ENCODE measurements at places on chromosomes 11 and 22. TPM values are rescaled to one million over a fixed set of nuclear protein-coding genes. Genes with fewer than 3 reads are reported as not detected.

DNA sequence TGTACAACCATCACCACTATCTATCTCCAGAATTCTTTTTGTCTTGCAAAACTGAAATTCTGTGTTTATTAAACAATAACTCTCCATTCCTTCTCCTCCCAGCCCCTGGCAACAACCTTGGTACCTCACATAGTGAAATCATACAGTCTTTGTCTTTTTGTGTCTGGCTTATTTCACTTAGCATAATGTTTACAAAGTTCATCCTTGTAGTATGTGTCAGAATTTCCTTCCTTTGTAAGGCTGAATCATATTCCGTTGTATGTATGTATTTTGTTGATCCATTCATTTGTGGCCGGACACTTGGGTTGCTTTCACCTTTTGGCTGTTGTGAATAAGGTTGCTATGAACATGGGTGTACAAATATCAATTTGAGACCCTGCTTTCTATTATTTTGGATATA is 243.7 kb upstream of the TBCEL start:
- H3K4me1 ChIP-seq = peaks cover 20% of the 10 kb centered on the region
- H3K27me3 ChIP-seq = no peaks in the 10 kb centered on the region
- H3K36me3 ChIP-seq = no peaks in the 10 kb centered on the region
- H3K4me3 ChIP-seq = no peak overlapping the region
- H3K27ac ChIP-seq = no peak overlapping the region

The CREB3L1 gene
- 13.7 TPM for total RNA-seq

- H3K27ac ChIP-seq = no peak overlapping the region
- no peak for DNase-seq
- no peak overlapping the region for H3K4me3 ChIP-seq
- H3K36me3 ChIP-seq = no peaks in the 10 kb centered on the region
- H3K27me3 ChIP-seq = peaks cover 36% of the 10 kb centered on the region
Observed at GRCh38 chr22:20014526-20015186, 2.0 kb downstream of the ARVCF start.

GRCh38 chr11:92251980-92252379 is 27.4 kb downstream of the FAT3 start:
- H3K4me3 ChIP-seq = no peak overlapping the region
- H3K4me1 ChIP-seq = peaks cover 4% of the 10 kb centered on the region
- no peaks in the 10 kb centered on the region for H3K36me3 ChIP-seq
- no peaks in the 10 kb centered on the region for H3K27me3 ChIP-seq

DNA sequence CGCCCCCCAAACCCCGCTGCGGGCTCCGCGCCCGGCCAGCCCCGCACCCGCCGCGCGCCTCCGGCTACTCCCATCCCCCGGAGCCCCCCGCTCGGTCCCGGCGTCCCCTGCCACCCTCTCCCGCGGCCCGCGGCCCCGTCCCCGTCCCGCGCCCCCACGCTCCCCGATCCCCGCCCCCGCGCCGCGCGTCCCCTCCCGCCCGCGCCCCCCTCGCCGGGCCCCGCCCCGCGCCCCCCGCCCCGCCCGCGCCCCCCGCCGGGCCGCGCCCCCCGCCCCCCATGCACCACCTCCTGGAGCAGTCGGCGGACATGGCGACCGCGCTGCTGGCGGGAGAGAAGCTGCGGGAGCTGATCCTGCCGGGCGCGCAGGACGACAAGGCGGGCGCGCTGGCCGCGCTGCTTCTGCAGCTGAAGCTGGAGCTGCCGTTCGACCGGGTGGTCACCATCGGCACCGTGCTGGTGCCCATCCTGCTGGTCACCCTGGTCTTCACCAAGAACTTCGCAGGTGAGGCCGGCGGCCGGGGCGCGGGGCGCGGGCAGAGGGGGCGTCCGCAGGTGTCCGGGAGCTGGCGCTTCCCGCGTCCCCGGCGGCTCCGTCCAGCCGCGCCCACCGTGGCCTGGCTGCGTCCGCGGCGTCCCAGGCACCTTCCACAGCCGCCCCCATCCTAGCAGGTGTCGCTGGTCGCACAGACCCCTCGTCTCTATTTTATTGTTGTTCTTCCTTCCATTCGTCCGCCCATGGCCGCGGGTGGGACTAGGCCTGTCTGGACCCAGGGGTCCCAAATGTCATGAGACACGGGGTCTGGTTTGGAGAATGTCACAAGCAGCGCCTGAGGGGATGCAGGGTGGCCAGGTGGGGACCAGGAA is at the start of gene PANX2:
PANX2 (plus strand) TSS at position 279 of the 866 bp plus-strand sequence; CDS start at position 279, 0 bp downstream.
- no peaks in the 10 kb centered on the region for H3K36me3 ChIP-seq
- H3K4me3 ChIP-seq = peak within 1 kb of the TSS; percentile 49
- H3K27me3 ChIP-seq = peaks cover 25% of the 10 kb centered on the region
- H3K27ac ChIP-seq = no peak within 1 kb of the TSS
- DNase-seq = no peak
- H3K4me1 ChIP-seq = no peaks in the 10 kb centered on the region

DNA sequence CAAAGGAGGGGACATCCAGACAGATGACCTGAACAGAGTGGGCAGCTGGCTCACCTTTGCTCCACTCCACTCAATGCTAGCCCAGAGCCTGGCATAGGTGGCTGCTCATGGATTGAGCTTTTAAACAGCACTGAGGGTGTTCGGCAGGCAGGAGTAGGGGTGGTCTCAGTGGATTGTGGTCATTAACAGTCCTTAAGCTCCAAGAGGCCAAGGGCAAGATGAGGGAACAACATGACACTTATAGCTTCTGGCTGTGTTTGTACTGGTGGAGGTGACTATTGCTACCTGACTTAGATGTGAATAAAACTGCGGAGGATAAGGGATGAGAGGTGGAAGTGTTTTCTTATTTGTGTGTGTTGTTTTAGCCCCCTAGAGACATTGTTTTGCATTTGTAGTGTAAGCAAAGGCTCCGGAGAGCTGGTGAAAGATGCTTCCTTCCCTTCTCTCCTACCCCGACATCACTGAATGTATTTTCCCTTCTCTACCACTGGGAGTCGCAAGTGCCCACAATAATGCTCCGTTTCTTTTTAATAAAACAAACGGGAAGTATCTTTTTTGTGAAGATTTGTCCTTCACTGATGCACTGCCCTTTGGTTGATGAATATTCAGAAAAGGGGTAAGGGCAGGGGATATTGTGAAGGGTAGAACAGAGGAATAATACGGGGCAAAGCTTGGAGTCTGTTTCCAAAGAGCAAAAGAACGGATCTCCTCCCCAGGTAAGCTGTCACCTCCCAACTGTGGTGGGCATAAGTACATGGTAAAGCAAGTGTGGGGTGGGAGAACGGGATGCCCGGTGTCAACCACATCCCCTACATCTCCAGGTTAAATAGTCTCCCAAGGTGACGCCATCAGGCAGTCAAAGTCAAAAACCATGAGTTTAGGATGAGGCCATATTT is 27.5 kb upstream of the MTNR1B start:
- no peaks in the 10 kb centered on the region for H3K36me3 ChIP-seq
- no peaks in the 10 kb centered on the region for H3K4me1 ChIP-seq
- no peaks in the 10 kb centered on the region for H3K27me3 ChIP-seq
- no peak for DNase-seq

The CAVIN3 gene
- 17.7 TPM for total RNA-seq

The SPON1 gene
- total RNA-seq = 4.3 TPM

The P2RX3 gene
- 0.29 TPM for total RNA-seq

Measured in H1 (cell line).